Natural killer cell treated with Interleukin-12 subunit alpha and Interleukin-12 subunit beta and Interleukin-15 and Interleukin-18, amount 100 ng/mL, for 72 hours (primary cell): ENCODE measurements at places on chromosomes 2 and 18.

- peaks cover 11% of the 10 kb centered on the region for H3K36me3 ChIP-seq
- peaks cover 73% of the 10 kb centered on the region for H3K27me3 ChIP-seq
These were observed 1.1 kb upstream of the HOXD1 start for GRCh38 chr2:176187200-176187898.

DNA sequence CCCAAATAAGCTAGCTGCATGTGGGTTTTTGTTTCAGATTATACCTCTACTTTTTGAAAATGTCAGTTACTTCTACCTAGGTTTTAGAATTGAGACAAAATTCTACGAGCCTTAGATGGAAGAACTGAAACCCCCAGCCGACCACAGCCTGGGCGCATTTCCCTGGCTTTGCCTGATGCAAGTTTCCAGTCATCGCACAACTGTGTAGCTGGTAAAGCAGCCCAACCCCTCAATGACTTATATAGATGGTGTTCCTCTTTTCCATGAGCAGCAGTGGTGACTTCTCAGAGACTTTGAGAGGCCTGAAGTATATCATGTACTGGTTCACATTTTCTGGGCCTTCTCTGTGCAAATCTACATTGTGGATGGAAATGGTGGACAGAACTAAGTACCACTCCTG is 515.4 kb upstream of the RAB6C start:
- H3K27me3 ChIP-seq, result no peaks in the 10 kb centered on the region
- no peak overlapping the region for H3K27ac ChIP-seq
- no peaks in the 10 kb centered on the region for H3K36me3 ChIP-seq
- H3K4me1 ChIP-seq, result no peaks in the 10 kb centered on the region

GRCh38 chr18:48785091-48785614 is 165.6 kb downstream of the SMAD7 start:
- H3K27ac ChIP-seq, result peak overlapping the region; percentile 67
- DNase-seq, result peak; percentile 61
- no peaks in the 10 kb centered on the region for H3K36me3 ChIP-seq
- H3K27me3 ChIP-seq, result no peaks in the 10 kb centered on the region

- H3K36me3 ChIP-seq, result no peaks in the 10 kb centered on the region
- peak overlapping the region; percentile 39 for H3K27ac ChIP-seq
- DNase-seq, result no peak
- H3K4me1 ChIP-seq, result peaks cover 53% of the 10 kb centered on the region
- H3K4me3 ChIP-seq, result peak overlapping the region; percentile 87
These were observed 1.1 kb downstream of the MREG start for GRCh38 chr2:216012133-216012829.

DNA sequence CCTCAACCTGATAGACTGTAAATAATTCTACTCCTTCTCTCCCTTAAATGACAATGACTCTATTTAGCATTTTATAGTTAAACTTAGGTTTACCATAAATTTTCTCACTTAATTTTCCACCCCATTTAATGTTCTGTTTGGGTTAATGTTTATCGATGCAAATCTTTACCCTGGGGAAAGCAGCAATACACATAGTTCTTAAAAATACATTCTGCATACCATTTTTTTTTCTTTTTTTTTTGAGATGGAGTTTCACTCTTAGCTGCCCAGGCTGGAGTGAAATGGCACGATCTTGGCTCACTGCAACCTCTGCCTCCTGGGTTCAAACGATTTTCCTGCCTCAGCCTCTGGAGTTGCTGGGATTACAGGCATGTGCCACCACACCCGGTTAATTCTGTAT is 14.0 kb downstream of the STAM2 start:
- H3K4me1 ChIP-seq, result peaks cover 39% of the 10 kb centered on the region
- H3K36me3 ChIP-seq, result peaks cover 7% of the 10 kb centered on the region
- no peak for DNase-seq
- H3K27me3 ChIP-seq, result no peaks in the 10 kb centered on the region
- no peak overlapping the region for H3K27ac ChIP-seq

- DNase-seq, result peak; percentile 58
- no peak overlapping the region for H3K4me3 ChIP-seq
- no peaks in the 10 kb centered on the region for H3K36me3 ChIP-seq
- no peak overlapping the region for H3K27ac ChIP-seq
- H3K27me3 ChIP-seq, result peaks cover 54% of the 10 kb centered on the region
- peaks cover 5% of the 10 kb centered on the region for H3K4me1 ChIP-seq
These were observed 97.1 kb downstream of the INHBB start for GRCh38 chr2:120442923-120443571.

DNA sequence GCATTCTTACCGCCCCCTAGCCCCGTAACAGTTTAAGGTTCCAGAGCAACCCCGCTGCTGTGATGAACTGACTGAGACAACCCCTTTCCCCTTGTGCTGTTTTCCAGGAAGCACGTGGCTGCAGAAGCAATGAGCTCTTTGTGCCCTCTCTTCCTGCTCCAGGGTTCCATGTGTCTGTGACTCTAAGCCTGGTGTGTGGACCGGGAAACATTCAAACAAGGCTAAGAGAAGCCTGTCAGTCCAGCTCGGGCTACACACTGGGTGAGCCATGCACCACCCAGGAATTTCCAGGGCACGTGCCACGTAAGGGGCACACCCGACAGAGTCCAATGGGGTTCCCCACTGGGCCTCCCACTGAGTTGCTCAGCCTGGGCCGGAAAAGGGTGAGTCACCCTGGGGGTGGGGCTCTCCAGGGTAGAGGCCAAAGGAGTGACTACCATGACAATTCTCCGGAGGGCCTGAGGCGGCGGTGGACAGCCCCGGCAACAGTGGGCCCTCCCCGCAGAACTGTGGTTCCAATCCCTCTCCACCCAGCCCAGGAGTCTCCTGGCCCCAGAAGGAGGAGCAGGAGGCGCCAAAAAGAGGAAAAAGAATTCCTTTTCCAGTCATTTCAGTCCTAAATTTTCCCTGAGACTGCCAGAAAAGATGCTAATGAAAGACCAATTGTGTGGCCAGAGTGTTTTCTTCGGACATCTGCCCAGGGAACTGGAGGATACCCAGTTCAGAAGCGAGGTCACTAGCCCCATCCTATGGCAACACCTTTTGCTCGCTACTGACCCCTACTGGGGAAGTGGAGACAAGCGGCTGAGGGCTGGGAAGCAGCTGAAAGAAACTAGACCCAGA is 157.8 kb upstream of the SLC1A4 start:
- peaks cover 5% of the 10 kb centered on the region for H3K4me1 ChIP-seq
- DNase-seq, result peak; percentile 86
- no peaks in the 10 kb centered on the region for H3K36me3 ChIP-seq
- peak overlapping the region; percentile 66 for H3K4me3 ChIP-seq
- peak overlapping the region; percentile 63 for H3K27ac ChIP-seq

DNA sequence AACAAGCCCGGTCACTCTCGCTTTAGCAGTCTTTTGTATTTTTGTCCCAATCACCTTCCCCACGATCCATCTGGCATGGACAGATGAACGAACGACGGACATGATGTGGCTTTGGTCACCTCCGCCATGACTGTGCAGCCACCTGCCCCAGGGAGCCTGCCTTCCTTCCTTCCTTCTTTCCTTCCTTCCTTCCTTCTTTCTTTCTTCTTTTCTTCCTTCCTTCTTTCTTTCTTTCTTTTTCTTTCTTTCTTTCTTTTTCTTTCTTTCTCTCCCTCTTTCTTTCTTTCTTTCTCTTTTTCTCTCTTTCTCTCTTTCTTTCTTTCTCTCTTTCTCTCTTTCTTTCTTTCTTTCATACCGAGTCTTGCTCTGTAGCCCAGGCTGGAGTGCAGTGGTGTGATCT is 39.0 kb downstream of the ATP8B1 start:
- no peaks in the 10 kb centered on the region for H3K4me1 ChIP-seq
- no peaks in the 10 kb centered on the region for H3K36me3 ChIP-seq

DNA sequence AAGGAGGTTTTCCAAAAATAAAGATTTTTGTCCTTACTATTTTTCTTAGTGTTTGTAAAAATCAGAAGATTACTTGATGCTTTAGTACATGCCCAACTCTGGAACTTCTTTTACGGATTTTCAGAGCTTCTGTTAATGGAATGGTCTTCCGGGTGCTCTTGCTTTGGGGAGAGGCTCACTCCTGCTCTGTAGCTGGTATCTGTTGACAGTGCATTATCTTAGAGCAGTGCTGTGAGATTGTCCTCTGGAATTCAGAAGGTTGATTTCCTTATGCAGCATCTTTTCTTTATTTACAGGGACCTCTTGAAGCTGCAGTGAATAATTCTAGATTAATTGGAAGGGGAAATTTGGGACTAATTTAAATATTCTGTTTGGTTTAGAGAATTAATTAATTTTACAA is 4.6 kb downstream of the MAPRE2 start:
- H3K4me3 ChIP-seq, result peak overlapping the region; percentile 96
- no peaks in the 10 kb centered on the region for H3K27me3 ChIP-seq
- DNase-seq, result no peak
- peak overlapping the region; percentile 88 for H3K27ac ChIP-seq
- H3K4me1 ChIP-seq, result peaks cover 89% of the 10 kb centered on the region
- H3K36me3 ChIP-seq, result no peaks in the 10 kb centered on the region

DNA sequence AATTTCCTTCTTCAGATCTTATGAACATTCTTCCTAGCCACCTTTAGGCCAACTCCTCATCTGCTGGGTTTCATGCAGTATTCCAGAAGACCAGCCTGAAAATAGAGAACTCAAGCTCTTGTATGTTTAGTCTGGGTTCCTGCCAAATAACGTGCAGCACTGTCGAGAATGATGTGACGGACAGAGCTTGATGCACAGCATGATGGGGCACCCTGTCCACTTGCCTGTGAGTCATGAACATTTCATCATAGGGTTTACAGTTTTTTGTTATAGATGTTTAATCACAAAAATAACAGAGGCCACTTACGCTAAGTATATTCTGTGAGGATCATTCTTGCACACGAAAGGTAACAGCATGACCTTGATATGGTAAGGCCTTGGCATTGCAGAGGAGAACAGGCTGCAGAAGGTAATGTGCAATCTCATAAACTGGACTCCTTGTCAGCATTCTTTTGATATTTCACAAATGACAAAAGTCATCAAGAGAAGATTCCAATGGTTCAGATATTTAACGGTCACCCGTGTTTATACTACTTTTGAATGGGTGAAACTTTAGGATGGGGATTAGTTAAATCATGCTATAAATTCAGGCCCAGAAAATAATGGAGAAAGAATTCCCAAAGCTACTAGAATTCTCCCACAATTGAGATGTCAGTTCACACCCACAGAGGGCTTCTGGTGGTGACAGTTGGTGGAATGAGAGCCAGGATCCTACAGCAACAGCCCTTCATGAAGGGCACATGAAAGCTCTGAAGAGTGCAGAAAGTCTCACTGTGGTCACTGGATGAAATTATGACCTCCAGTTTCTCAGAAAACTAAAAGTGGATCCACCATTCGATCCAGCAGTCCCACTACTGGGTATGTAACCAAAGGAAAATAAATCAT is 396.1 kb upstream of the RAB12 start:
- no peaks in the 10 kb centered on the region for H3K36me3 ChIP-seq
- no peak overlapping the region for H3K4me3 ChIP-seq
- no peak overlapping the region for H3K27ac ChIP-seq
- DNase-seq, result no peak
- H3K4me1 ChIP-seq, result no peaks in the 10 kb centered on the region

DNA sequence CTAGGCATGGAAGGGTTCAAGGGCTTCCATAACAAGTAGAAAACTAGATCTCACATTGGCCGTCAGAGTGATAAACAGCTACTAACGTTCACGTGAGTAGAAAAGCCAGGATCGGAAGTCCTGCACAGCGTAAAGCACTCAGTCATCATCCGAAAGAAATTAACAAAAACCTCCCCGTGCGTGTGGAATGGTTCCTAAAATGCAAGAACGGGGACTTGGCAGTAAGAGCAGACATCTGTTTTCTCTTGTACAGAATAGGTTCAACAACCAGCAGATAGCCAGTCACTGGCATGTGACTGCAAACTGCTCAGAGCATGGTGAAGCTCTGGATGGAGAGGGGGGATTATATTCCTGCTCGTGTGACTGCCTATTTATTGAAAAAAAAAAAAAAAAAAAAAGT is 106.9 kb upstream of the ITGB6 start:
- H3K4me1 ChIP-seq, result peaks cover 18% of the 10 kb centered on the region
- peaks cover 6% of the 10 kb centered on the region for H3K36me3 ChIP-seq
- no peaks in the 10 kb centered on the region for H3K27me3 ChIP-seq
- no peak overlapping the region for H3K27ac ChIP-seq
- no peak for DNase-seq

- no peaks in the 10 kb centered on the region for H3K36me3 ChIP-seq
- H3K4me3 ChIP-seq, result no peak overlapping the region
- no peak overlapping the region for H3K27ac ChIP-seq
These were observed 106.5 kb downstream of the SMC6 start for GRCh38 chr2:17646838-17647701.

DNA sequence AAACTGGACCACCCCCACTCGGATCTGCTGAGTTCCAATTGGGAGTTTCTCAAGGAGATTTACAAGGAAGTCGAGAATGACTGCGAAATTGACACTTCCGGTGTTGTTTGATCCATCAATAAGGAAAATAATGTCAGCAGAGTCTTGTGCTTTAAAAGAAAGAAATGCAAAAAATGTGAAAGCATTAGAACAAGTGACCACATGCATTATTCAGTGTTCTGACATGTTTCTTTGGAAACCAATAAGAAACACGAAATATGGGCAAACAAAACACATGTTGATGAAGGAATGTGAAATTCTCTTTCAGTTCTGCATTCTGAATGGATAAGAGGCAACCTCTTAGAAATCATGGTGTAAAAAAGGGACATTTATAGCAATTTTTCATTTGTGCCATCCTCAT is 25.9 kb downstream of the COL6A3 start:
- H3K27me3 ChIP-seq, result peaks cover 25% of the 10 kb centered on the region
- H3K4me1 ChIP-seq, result no peaks in the 10 kb centered on the region
- no peak for DNase-seq
- H3K27ac ChIP-seq, result no peak overlapping the region

- no peak overlapping the region for H3K4me3 ChIP-seq
- H3K27me3 ChIP-seq, result peaks cover 27% of the 10 kb centered on the region
- peaks cover 3% of the 10 kb centered on the region for H3K4me1 ChIP-seq
- no peaks in the 10 kb centered on the region for H3K36me3 ChIP-seq
These were observed 94.6 kb upstream of the LGALSL start for GRCh38 chr2:64359171-64359891.

DNA sequence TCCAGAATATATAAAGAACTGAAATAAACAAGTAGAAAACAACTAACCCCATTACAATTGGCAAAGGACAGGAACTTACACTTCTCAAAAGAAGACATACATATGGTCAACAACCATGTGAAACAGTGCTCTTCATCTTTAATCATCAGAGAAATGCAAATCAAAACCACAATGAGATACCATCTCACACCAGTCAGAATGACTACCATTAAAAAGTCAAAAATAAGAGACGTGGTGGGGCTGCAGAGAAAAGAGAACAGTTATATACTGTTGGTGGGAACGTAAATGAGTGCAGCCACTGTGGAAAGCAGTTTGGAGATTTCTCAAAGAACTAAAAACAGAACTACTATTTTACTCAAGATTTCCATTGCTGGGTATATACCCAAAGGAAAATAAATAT is 1696.3 kb upstream of the TMEFF2 start:
- DNase-seq, result no peak
- H3K36me3 ChIP-seq, result no peaks in the 10 kb centered on the region
- no peak overlapping the region for H3K27ac ChIP-seq
